Right forelimb (tissue), 1 donor: ENCODE measurements at places on chromosomes 6 and 20.

DNA sequence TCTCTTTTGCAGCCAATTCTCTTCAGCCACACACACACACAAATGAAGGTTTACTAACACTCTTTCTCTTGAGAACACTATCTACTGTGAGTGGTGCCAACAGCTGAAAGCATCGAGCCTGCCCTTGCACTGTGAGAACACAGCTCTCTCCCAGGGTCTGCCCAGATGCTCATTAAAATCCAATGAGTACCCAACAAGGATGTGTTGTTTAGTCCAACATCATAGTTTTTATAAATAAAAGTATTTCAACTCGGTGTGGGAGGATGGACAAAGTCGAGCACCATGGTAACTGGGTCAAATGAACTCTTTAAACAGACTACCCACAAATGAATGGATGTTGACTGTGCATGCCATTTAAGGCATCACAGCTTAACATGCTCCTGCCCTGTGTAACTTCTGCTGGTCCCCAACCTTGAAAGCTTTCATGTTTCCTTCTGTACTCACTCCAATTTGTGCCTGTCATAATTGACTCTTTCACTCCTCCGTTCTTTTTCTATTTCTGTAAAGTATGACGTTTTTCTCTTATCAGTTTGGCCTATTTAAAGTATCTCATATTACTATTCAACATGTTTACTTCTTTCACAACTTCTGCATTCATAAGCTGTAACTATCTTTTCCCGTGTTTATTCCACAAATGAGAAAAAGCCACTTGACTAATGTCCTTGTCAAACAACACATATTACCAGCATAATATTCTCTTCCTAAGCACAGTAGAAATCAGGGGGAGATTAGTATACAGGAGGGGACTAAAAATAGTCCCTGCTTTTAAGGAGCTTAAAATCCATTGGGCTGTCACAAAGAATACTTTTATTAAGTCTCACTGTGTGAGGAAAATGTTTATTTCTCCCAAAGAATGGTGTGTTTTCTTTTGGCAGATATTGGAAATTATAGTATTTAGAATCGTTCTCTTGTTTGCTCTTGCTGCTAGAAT lies 215.4 kb downstream of the RFPL4B start:
- no peak for DNase-seq

DNA sequence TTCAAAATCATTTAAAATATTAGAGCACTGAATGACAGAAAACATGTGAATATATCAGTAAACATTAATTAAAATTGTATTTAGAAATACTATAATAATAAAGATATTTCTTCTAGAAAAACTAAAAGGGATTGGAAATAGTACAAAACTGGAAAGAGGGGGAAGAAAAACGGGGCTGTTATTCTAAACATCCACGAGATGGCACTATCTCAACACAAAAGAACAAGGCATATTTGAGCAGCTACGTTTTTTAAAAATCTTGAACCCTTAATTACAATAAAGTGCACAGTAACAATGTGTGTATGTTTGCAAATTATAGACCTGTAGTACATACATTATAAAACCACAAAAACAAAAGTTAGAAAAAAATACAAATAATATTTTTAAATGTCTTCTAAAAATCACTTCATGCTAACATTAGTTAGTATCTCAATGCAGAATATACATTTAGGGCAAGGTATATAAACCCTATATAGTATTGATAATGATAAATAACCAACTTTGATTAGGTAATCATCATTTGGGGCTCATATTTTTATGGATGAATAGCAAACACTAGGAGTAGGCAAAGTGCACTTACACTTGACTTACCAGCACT lies 42.5 kb upstream of the PNISR start:
- DNase-seq: no peak

DNA sequence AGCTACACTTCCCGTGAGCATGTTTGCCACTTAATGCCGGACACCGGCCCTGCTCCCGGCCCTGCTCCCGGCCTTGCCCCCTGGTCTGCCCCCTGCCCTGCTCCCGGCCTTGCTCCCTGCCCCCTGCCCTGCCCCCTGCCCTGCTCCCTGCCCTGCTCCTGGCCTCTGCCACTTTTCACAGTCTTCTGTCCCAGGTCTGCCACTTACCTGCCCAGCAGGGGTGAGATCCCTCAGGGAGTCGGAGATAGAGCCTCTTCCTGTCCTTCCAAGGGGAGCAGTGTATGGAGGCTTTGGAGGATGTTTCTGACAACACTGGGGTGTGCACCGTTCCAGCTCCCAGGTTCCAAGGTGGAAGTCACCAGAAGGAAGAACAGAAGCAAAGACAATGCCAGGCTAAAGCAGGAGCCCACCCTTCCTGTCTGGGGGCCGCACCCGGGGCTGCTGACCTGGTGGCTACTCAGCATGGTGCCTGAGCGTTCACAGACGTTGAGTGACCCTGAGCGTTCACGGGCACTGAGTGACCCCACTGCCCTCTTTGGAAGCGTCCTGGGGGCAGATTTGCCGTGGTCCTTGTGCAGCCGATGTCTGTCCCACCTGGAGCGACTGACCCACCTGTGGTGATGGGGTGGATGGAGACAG lies 199.8 kb downstream of the DLL1 start:
- DNase-seq: peak; percentile 20

GRCh38 chr6:5138995-5139827 lies 54.1 kb downstream of the PPP1R3G start:
- no peak for DNase-seq

GRCh38 chr6:168164462-168165061 lies 85.5 kb upstream of the FRMD1 start:
- no peak for DNase-seq

GRCh38 chr20:32333988-32334885 lies 23.9 kb upstream of the ASXL1 start:
- no peak for DNase-seq

- peak; percentile 81 for DNase-seq
Measured at GRCh38 chr20:31606804-31607639, 1.9 kb downstream of the ID1 start.

DNA sequence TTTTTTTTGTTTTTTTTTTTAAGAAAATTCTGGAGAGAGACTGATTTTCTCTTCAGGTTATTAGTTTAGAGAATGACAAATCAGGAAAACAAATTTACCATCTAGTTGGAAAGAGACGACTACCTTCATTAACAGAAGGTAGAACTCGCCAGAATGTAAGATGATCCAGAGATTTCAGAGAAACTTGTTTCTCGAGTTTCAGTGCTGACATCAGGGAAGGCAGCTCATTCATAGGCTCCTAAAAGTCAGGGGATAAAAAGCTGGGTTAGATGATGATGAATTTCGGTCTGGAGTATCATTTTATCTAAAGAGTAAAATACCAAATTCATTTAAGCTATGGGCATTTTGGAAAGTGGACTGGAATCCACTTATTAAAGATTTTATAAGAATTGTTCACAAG lies 27.9 kb downstream of the ZNF334 start:
- no peak for DNase-seq

GRCh38 chr20:62925420-62926228 lies 681 bp downstream of the DIDO1 start:
- peak; percentile 68 for DNase-seq

DNA sequence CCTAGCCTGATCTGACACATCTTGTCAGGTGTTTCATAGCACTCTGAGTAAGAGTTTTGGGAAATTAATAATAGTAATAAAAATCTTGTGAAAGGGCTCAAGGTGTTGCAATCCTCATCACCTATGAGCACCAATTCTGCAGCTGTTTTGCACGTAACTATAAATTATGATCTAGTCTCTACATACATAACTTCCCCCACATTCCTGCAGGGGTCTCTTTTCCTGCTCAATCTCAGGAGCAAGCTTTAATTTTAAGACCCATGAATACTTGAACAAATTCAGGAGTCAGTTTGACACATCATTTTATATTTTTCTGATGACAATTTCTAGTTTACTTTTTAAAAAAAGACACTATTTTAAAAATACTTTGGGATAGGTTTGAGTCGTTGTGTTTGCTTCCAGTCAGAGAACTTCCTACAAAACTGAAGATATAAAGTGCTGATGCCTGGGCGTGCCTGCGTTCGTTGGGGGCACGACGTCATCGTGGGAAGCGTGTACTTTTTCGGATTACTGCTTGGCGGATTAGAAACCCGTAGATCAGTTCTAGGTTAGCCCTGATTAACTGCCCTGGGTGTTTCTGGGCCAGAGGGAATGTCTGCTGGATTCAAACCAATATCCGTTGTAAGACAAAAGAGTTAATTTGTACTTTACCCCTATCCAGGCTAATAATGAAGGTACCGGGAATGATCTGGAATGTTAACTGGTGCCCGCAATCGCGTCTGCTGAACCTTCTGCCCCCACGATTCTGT lies 1.0 kb upstream of the E2F3 start:
- no peak for DNase-seq

GRCh38 chr6:140178520-140178919 lies 804.1 kb upstream of the CITED2 start:
- DNase-seq: no peak

DNA sequence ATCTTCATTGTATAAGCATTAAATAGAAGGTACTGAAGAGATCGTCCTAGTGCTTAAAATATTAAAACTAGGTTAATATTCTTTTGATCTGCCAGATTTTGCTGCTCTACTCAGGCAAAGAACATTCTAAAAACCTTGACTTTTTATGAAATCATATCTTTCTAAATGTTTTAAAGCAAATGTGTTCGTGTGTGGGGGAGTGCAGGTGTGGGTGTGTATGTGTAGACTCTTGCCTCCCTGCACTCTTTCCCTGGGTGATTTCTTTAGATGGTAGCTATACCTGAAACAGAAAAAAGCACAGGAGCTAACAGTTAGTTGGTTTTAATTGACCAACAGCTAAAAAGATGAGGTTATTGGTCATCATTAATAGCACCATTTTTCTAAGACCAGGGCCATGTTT lies 5.7 kb downstream of the NRSN1 start:
- no peak for DNase-seq
